ENCODE measurements at places on chromosomes 2 and 18. TPM values are rescaled to one million over a fixed set of nuclear protein-coding genes. Genes with fewer than 3 reads are reported as not detected.

The TRAPPC8 gene
- total RNA-seq, result 48.0 TPM

- no peak for DNase-seq
Measured at GRCh38 chr2:164335947-164336346, 285.3 kb downstream of the GRB14 start.

The SOX11 gene
- total RNA-seq, result 0.59 TPM

- no peak for DNase-seq
Measured at GRCh38 chr2:239752951-239753350, 272.2 kb downstream of the NDUFA10 start.

The DYNAP gene
- total RNA-seq, result not detected

- peak; percentile 98 for DNase-seq
Measured at GRCh38 chr2:10283106-10284062, 19.3 kb upstream of the HPCAL1 start.

The TEKT4 gene
- not detected for total RNA-seq

The SCN1A gene
- total RNA-seq, result 0.72 TPM

- no peak for DNase-seq
Measured at GRCh38 chr2:20179466-20179754, 45.5 kb downstream of the SDC1 start.

DNA sequence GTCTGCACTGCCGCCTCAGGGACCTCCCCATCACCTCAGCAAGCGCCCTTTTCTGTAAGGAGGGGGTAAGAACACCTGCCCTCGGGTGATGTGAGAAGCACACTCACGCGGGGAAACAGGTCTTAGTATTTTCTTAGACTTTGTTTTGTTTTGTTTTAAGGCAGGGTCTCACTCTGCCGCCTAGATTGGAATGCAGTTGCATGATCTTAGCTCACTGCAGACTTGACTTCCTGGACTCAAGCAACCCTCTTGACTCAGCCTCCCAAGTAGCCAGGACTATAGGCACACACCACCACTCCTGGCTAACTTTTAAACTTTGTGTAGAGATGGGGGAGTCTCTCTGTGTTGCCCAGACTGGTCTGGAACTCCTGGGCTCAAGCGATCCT lies 37.1 kb downstream of the RAMP1 start:
- peak; percentile 9 for DNase-seq

GRCh38 chr18:10332452-10332851 lies 122.0 kb upstream of the APCDD1 start:
- DNase-seq, result no peak

The CKAP2L gene
- total RNA-seq, result 1.5 TPM
